ENCODE measurements at places on chromosomes 12 and 14.

DNA sequence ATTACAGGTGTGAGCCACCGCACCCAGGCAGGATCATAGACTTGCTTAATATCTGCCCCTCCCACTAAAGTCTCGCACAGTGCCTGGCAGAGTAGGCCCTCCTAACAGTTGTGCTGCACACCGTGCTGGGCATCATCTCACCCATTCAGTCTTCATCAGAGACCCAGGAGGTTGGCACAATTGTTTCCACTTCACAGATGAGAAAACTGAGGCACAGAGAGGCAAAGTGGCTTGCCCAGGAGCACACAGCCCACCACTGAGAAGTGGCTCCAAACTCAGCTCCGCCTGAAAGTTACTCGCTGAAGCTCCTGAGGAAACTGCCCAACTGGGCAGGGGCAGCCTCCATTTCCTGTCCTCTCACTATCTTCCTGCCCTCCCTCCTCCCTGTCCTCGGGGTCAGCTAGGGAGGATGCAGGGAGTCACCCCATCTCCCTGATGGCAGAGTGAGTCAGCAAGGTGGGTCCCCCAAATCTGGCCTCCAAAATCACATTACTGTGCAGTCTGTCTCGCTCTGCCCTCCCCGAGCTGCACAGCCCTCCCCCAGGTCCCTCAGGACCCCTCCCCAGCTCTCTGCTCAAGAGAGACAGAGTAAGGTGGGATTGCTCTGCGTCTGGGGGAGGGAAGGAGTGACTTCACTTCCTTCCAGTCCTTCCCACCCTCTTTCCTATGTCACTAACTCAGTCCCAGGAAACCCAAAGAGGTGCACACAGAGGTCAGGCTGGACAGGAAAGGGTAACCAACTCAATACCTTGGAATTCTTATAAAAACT is 5.7 kb downstream of the SLC8B1 start:
- no peak for DNase-seq

GRCh38 chr14:99313234-99313633 is 41.2 kb upstream of the BCL11B start:
- DNase-seq, result no peak

GRCh38 chr12:91778091-91778832 is 367.4 kb downstream of the BTG1 start:
- no peak for DNase-seq

GRCh38 chr14:75978249-75978731 is 3.5 kb downstream of the TGFB3 start:
- DNase-seq, result no peak

DNA sequence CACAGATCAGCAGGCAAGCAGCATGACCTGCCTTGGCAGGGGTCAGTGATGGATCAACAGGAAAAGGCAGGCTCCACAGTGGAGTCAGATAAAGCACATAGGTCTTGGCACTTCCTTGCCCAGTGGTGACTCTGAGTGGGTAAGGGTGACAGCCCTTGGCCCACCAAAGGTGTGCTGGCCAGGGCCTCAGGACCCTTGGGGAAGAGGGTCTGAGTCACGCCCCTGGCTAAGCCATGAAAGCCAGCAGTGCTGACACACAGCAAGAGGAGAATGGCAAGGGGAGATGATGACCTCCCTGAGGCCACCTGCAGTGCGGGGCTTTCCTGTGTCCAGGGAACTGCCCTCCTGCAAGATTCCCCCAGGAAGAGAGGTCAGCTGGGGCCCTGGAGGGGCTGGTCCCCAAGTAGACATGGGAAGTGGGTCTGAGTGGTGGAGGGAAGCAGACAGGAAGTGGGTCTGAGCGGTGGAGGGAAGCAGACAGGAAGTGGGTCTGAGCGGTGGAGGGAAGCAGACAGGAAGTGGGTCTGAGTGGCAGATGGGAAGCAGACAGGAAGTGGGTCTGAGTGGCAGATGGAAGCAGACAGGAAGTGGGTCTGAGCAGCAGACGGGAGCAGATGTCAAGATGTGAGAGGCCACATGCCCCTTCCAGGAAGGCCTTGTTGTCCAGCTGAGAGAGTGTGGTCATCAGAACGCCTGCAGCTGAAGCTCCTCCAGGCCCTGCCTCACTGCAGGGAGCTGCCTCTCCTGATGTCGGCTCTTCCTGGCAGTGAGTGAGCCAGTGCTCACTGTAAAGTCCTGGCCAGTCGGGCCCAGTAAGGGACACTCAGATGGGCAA is 34.8 kb downstream of the DIO3 start:
- no peak for DNase-seq

GRCh38 chr12:103102225-103102744 is 144.8 kb downstream of the ASCL1 start:
- DNase-seq, result peak; percentile 70

GRCh38 chr14:83566567-83566966 is 1963.4 kb upstream of the FLRT2 start:
- no peak for DNase-seq

- DNase-seq, result no peak
These were observed 156.0 kb upstream of the PLEKHG7 start for GRCh38 chr12:92546635-92547348.

DNA sequence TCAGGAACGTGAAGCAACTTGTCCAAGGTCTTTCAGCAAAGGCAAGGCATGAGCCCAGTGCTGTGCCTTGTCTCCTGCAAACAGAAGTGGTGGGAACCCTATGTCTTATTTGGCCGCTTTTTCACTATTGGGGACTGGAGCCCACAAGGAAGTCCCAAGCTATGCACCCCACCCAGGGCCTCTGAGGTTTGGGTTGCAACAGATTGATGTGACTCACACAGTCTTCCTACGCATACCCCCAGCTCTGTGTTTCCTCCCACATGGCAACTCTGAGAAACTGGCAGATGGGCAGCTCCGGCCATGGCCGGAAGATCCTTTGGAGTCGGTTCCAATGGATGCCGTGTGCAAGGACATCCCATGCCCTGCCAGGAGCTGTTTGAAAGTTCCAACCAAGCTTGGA is 28.3 kb upstream of the CMKLR1 start:
- no peak for DNase-seq

- peak; percentile 74 for DNase-seq
These were observed 1.2 kb upstream of the BMAL2 start for GRCh38 chr12:27331291-27331926.

DNA sequence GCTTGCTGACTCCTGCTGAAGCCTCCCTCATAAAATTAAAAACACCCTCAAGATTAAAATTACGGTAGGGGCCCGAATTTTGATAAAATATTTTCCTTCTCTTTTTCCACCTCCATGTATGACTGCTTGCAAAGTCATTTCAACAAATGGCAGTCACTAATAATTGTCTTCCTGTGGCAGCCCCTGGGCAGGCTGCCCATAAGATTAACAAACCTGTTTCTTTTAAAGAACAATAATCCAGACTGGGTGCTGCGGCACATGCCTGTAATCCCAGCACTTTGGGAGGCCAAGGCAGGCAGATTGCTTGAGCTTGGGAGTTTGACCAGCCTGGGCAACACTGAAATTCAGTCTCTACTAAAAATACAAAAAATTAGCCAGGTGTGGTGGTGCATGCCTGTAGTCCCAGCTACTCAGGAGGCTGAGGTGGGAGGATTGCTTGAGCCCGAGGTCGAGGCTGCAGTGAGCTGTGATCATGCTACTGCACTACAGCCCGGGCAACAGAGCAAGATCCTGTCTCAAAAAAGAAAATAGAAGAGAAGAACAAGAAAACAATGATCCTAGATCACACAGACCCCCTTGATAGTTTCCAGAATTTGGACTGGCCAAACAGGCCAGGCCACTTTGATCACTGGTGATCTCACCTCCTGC is 8.7 kb downstream of the SAV1 start:
- no peak for DNase-seq

GRCh38 chr14:97149775-97150174 is 352.6 kb downstream of the VRK1 start:
- DNase-seq, result no peak

DNA sequence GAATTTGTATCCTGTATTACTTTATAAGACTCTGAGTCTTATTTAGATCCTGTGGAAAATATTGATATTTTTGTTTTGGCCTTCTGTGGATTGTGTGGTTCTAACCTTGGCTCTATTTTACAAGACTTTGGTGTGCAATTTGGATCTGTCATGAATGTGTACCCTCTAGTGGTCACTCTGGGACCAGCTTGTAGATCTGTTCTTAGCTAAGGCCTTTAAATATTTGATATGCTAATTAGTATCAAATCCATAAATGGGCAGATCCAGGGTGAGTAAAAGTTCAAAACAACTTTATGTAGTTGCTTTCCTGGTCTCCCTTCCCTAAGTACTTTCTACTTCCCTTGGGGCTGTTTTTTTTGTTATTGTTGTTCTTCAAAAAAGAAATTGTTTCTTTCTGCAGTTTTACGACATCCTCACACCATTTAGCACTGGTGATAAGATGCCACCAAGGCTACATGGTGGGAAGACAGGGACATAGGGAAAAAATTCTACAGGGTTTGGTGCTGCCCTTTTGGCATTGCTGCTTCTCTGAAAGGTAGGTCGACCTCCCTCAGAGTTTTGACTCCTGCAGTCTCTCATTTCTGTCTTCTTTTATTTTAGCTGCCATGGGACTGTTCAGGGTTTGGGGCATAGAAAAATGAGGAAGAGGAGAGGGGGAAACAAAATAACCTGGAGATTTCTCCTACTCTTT is 238.5 kb downstream of the GPHN start:
- DNase-seq, result no peak

DNA sequence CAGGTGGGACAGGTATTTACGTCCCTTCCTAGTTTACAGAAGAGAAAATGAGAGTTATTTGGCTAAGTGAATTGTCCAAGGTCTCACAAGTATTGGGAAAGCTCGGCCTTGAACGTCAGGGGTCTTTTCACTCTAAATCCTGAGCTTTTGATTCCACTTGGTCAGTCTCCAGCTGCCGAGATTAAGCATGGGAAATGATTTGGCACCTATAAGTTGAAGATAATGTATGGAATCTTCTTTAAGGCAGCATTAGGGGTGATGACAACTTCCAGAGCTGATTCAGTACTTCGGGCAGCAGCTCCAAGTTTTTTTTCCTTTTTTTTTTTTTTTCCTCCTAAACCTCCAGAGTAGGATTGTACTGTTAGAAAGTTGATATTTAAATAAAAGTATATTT is 722 bp downstream of the FAM234B start:
- no peak for DNase-seq

- DNase-seq, result no peak
These were observed 45.5 kb downstream of the STXBP6 start for GRCh38 chr14:25004389-25004809.

- no peak for DNase-seq
These were observed 415.3 kb downstream of the SOX5 start for GRCh38 chr12:23534196-23534595.

GRCh38 chr14:67881225-67881624 is 61.6 kb downstream of the RAD51B start:
- DNase-seq, result peak; percentile 58

GRCh38 chr12:88594780-88595179 is 14.5 kb upstream of the KITLG start:
- DNase-seq, result no peak

GRCh38 chr12:115609347-115609746 is 668.1 kb downstream of the MED13L start:
- no peak for DNase-seq

- no peak for DNase-seq
These were observed 6.0 kb downstream of the SLC39A9 start for GRCh38 chr14:69404478-69404877.
